ENCODE measurements at places on chromosomes 4 and X.

- DNase-seq, result peak; percentile 1
Observed at GRCh38 chrX:107537815-107538214, 88.4 kb downstream of the FRMPD3 start.

- no peaks in the 10 kb centered on the region for H3K36me3 ChIP-seq
- no peak for DNase-seq
- H3K27ac ChIP-seq, result no peak overlapping the region
- no peaks in the 10 kb centered on the region for H3K4me1 ChIP-seq
Observed at GRCh38 chr4:139840773-139841172, 175.2 kb downstream of the MGST2 start.

GRCh38 chr4:24765376-24765988 lies 29.9 kb upstream of the SOD3 start:
- H3K27ac ChIP-seq, result no peak overlapping the region
- H3K36me3 ChIP-seq, result no peaks in the 10 kb centered on the region
- no peaks in the 10 kb centered on the region for H3K27me3 ChIP-seq

DNA sequence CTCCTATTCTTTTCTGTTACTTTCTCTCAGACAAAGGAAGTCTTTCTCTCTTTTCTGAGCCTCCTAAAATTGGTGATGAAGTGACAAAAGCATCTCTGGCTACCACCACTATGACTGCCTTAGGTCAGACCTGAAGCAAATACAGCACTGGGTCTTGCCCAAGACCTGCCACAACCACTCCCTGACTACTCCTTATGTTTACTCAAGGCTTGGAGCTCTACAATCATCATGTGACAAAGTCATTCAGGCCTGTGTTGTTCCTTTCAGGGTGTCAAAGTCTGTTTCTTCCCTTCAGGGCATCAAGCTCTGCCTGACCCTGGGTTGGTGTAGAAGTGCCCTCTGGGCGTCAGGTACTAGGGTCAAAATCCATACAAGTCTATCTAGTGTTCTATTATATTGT lies 419.2 kb upstream of the CT83 start:
- no peak for DNase-seq
- H3K4me3 ChIP-seq, result no peak overlapping the region
- H3K27me3 ChIP-seq, result no peaks in the 10 kb centered on the region

Measured in effector memory CD8-positive, alpha-beta T cell (primary cell).